ENCODE measurements at places on chromosomes 6 and 20.
A peak's percentile ranks its signal among the peaks of the same experiment; 100 is the strongest.

- no peak for DNase-seq
Measured at GRCh38 chr20:58048096-58048702, 180.3 kb downstream of the ANKRD60 start.

GRCh38 chr6:99143108-99143861 lies 195.5 kb upstream of the FBXL4 start:
- no peak for DNase-seq

DNA sequence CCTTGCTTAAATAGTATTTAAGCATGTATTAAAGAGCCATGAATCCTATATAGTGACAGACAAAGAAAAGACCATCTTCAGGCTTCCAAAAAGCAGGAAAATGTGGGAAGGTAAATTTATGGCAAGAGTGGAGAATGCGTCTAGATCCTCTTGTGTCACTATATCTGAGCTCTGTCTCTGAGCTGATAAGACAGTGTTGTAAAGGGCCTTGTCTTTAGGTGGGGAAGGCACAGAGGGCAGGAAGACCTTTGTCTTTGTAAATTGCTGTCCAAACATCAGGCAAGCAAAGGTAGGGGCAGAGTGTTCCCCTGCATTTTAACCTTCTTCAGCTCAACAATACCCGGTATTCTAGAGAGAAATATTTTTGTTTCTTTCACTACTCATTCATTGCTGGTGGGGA lies 33.9 kb upstream of the MBOAT1 start:
- no peak for DNase-seq

- DNase-seq: no peak
Measured at GRCh38 chr6:149306967-149307366, 10.5 kb upstream of the TAB2 start.

DNA sequence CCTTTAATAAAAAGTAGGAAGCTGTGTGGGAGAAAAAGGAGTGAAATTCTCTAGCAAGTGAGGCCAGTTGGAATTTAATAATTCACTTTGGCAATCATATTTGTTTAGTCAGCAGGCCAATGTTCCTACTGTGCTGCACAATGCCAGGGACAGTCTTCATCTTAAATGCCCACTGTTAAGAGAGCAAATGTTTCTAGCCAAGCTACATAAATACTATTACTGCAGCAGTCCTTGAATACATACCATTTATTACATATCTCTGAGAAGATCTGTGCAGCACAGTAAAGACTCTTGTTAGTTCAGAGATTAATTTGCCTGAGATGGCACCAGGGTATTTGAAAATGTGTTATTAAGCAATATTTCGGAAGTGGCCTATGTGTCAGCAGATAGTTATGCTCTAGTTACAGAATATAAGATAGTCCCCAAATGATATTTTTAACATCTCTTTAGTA lies 105.4 kb downstream of the OGFRL1 start:
- DNase-seq: no peak

DNA sequence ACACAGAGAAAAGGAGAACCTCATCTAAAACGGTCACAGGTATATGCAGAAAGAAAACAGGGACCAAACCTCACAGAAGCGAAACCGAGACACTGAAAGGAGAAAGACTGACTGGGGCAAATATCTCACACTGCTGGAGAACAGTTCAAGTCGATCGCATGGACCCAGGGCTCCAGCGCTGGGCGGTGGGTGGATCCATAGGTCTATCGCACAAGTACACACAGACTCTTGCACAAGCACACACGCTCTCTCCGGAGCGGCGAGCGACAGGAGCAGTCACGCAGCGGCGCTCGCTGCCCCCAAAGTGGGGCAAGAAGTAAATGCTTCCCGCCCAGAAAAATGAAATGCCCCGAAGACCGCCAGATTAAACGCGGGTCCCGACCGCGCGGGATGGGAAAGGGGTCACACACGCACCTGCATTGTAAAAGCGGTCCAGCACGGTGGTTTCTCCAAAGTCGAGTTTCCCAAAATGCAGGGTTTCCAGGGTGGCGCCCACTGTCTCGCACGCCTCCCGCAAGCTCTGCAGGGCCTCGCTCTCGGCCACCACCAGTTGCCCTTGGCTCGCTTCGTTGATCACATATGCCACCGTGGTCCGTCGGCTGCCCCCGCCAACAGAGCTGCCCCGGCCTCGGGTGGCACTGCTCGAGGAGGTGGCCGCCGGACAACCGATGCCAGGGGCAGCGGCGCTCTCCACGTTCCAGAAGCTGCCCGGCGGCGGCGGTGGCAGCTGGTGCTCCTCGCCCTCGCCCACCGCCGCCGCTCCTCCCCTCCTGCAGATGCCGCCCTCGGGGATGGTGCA lies 782 bp downstream of the MAP3K5 start:
- DNase-seq: peak; percentile 40

- no peak for DNase-seq
Measured at GRCh38 chr6:55678330-55679224, 99.6 kb upstream of the HMGCLL1 start.

- no peak for DNase-seq
Measured at GRCh38 chr20:38947931-38948362, 14.2 kb upstream of the DHX35 start.

DNA sequence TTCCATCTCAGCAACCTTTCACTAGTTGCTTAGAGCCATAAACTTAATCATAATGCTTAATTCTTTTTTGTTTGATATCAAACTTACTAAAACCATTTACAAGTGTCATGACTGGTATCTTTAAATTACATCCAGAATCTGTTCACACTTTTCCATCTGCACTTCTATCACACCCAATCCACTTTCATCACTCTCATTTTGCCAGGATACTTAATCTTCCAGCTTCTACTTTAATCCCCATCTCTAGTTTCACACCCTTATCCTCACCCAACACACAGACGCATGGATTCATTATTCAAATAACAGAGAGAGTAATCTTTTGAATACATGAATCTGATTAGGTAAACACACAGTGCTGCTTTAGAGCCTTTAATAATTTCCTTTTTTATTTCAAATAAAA lies 828.4 kb downstream of the HACE1 start:
- DNase-seq: no peak

DNA sequence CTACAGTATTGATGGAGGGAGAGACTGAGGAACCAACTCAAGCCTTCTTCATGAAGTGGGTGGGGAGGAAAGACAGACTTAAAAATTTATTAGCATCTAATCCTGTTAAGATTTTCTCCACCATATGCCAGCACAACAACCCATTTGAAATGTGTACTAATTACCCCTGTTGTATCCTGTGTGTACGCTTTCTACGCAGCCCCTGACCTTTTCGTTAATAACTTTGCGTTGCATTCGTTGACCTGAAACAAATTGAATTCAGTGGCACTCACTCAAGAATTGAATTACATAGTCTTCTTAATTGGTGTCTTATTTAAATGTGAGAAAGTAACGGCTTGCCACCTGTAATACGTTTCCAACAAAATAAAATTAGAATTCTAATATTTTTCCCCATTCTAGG lies 113.9 kb downstream of the LINC00237 start:
- no peak for DNase-seq

DNA sequence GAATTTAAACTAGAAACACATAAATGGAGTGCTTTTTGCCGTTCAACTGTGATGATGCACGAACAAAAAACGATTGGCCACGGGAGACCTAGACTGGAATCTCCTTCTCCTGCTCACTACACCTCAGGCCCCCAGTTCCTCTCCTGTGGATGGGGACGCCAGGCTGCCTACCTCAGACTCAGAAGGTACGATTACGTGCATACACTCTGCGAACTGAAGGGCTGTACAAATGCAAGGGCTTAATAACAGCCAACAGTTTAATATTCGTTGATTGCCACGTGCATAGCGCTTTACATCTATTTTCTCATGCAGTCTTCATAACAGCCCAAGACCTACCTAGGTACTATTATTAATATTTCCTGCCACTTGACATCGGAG lies 495 bp upstream of the ARMC2 start:
- no peak for DNase-seq

- DNase-seq: no peak
Measured at GRCh38 chr6:40671001-40671693, 84.0 kb upstream of the LRFN2 start.

GRCh38 chr6:30647242-30648116 lies 546 bp downstream of the C6orf136 start:
- peak; percentile 63 for DNase-seq

- DNase-seq: peak; percentile 76
Measured at GRCh38 chr6:36028877-36029324, 1.3 kb downstream of the MAPK14 start.

DNA sequence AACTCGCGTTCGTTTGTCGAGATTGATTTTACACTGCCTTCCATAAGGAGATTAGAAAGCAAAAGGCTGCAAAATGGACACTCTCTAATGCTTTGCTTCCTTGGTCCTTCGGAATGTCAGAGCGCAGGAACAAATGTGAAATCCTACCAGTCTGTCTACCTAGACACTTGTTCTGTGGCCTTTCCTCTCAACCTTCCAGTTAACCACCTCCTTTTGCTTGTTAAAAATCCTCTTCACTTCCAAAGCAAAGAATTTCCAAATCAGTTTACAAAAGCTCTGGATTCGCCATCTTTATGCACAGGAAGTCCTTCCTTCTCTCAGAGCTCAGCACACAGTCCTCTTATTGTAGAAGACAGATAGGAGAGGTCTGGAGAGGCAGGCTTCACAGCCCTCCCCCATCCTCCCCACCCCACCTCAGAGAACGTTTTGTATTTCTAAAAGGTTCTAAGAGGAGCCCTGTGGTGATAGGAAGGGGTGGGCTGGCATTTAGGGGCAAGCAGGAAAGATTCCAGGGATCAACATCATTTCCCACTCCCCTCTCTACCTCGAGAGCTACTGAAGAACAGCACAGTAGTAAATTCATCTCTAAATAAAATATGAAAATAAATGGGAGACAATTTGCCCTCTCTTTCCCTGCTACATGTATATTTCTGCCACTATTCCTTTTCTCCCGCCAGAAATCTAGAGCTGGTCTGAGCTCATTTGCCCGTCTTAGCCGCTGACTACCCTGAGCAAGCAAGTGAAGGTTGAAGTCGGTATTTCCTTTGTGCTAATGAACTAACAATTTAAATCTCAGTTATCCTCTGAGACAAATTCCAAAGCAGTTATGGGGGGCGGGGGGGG lies 18.9 kb downstream of the TFAP2A start:
- no peak for DNase-seq

- DNase-seq: no peak
Measured at GRCh38 chr20:63736893-63737694, 630 bp downstream of the LIME1 start.

DNA sequence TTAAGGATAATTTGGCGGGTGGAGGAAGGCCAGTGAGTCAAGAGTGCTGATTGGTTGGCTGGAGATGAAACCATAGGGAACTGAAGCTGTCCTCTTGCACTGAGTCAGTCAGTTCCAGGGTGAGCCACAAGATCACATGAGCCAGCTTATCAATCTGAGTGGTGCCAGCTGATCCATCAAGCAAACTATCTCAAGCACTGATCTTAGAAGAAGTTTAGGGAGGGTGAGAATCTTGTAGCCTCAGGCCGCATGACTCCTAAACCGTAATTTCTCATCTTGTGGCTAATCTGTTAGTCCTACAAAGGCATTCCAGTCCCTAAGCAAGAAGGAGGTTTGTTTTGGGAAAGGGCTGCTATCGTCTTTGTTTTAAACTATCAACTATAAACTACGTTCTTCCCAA lies 954.3 kb downstream of the KIF16B start:
- DNase-seq: no peak

DNA sequence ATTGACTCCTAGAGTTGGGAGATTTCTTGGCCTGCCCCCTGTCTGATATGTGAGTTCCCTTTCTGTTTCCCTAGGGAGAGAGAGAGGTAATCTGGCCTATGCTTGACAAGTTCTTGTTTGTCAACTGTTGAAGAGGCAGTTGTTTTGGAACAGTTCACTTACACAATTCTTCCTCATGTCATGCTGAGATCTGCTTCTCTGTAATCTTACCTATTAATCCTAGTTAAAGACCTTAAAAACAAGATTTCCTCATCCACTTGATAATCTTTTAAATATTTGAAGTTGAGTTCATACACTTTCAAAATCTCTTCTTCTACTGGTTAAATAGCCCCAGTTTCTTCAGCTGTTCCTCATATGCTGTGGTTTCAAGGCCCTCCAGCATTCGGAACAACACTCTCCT lies 89.9 kb downstream of the FIG4 start:
- no peak for DNase-seq

All from activated CD4-positive, alpha-beta T cell treated with anti-CD3 and anti-CD28 coated beads, Interleukin-2, amount 50 U/mL, for 24 hours (primary cell).